ENCODE measurements at places on chromosomes 11 and 22.
A peak's percentile ranks its signal among the peaks of the same experiment; 100 is the strongest.

DNA sequence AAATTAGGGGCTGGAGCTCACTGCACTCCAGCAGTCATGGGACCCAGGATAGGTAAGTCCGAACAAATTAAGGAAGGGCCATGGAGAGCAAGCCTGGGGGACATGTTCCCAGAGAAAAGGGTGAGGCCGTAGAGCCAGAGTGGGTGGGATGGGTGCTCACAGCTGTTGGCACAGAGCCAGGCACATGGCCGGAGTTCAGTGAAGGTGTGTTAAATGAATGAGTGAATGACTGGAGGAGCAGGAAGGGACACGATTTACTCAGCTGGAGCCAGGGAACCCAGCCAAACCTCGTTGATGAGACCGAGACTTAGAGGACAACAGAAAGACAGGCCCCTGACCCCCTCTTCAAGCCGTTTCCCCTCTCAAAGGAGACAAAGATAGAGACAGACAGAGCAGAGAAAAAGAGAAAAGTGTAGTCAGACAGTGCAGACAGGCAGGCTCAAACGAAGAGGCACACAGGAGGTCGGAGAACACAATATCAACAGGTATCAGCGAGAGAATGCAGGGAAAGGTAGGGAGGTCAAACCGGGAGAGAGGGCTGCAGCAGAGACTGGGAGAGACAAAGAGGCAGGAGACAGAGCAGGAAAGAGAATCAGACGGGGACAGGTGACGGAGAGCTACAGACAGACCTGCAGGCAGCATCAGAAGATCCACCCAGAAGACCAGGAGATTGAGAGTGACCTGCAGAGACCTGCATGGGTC lies 590 bp downstream of the SLCO2B1 start:
- DNase-seq, result no peak

- no peak for DNase-seq
Measured at GRCh38 chr22:40241200-40241763, 63.6 kb downstream of the TNRC6B start.

DNA sequence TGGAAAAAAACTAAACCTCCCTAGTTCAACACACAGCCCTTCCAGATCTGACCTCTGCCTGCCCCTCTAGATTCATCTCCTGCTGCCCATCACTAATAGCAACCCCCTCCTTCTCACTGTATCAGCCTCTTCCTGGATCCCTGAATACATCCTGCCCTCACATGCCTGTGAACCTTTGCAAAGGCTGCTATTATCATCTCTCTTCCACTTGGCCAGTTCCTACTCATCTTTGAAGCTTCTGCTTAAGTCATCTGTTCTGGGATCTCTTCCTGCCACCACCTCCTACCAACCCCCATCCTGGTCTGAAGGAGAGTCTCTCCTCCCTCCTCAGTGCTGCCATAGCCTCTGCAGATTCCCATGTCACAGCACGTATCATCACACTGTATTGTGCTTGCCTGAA lies 38.0 kb upstream of the AMOTL1 start:
- DNase-seq, result no peak

GRCh38 chr11:126135235-126136176 lies 72.8 kb upstream of the CDON start:
- DNase-seq, result no peak

- no peak for DNase-seq
Measured at GRCh38 chr11:77187111-77187750, 59.2 kb downstream of the MYO7A start.

DNA sequence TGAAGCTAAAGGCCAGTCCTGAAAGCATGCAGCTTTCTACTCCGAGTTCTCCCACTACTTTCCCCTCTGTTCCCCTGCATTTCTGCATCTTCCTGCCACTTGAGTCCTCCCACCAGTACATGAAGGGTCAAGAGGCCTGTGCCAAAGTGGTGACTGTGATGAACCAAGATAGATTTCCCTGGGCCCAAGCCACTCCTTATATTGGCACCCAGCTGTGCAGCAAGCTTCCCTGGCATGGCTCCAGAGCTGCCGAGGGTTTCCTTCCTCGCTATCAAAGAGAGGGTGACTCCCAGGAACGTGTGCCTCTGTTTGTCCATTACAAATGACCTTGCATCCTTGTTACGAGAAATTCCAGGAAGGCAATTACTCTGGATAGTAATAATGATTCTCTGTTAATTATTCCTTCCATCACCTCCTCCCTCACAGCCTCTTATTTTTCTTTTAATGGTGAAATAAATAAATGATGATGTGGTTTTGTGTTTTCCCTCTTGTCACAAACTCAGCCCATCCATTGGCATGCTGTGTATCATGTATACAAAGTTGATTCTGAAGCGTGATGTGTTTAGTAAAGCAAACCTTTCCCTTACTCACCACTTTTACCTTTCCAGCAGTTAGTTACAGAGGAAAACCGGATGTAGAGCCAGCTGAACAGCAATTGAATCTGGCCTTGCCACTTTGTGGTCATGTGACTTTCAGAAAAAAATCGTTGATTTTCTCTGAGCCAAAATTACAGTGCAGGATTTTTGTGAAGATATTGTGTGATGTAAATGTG lies 8.3 kb downstream of the SRSF8 start:
- DNase-seq, result peak; percentile 8

- DNase-seq, result no peak
Measured at GRCh38 chr11:13963949-13964770, 1.6 kb downstream of the SPON1 start.

- DNase-seq, result no peak
Measured at GRCh38 chr11:36116161-36116560, 172.3 kb downstream of the LDLRAD3 start.

DNA sequence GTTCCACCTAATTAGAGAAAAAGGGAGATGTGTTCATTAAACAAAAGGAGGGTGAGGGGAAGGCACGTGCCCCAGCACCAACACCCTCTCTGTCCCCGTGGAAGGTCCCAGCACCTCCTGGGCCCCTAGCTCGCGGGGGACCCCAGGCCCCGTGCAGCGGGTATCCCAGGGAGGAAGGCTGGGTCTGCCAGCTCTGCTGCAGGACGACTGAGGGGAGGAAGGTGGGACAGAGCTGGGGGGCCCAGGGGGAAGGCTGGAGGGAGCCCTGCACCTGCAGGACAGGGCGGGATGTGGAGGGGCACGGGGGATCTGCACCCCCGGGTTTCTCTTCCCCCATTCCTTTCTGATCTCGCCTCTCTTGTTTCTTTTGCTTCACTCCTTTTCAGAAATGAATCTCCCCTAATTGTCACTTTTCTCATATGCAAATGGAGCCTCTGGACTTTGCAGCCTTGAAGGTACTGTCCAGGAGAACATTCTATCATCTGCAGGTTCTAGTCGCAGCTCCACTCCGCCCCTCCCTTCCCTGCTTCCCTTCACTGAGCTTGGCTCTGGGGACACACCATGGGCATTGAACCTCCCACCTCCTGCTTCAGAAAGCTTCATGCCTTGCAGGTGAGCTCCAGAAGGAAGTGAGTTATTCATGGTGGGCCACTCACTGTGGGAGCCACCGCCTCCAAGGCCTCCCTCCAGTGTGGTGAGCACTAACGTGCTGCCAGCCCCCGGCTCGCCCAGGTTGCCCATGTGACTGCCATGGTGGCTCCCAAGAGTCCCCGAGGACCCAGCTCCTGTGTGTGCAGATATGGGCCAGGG lies 111.0 kb downstream of the ST3GAL4 start:
- DNase-seq, result no peak

- DNase-seq, result peak; percentile 88
Measured at GRCh38 chr22:42635531-42635930, 4.9 kb downstream of the ATP5MGL start.

- no peak for DNase-seq
Measured at GRCh38 chr11:123272565-123272964, 77.5 kb upstream of the CLMP start.

DNA sequence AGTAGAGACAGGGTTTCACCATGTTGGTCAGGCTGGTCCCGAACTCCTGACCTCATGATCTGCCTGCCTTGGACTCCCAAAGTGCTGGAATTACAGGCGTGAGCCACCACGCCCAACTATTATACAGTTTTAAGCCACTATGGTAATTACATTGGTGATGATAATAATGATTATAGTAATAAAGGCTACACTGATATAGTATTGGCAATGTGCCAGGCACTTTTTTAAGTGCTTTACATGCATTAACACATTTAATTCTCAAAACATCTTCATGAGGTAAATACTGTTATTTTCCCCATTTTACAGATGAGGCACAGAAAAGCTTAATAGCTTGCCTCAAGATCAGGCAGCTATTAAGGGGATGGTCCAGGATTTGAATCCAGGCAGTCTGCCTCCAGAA lies 222.5 kb downstream of the SOX6 start:
- DNase-seq, result no peak

GRCh38 chr11:3939211-3939610 lies 83.7 kb downstream of the STIM1 start:
- DNase-seq, result peak; percentile 93

- DNase-seq, result no peak
Measured at GRCh38 chr11:35752115-35752514, 89.5 kb downstream of the TRIM44 start.

DNA sequence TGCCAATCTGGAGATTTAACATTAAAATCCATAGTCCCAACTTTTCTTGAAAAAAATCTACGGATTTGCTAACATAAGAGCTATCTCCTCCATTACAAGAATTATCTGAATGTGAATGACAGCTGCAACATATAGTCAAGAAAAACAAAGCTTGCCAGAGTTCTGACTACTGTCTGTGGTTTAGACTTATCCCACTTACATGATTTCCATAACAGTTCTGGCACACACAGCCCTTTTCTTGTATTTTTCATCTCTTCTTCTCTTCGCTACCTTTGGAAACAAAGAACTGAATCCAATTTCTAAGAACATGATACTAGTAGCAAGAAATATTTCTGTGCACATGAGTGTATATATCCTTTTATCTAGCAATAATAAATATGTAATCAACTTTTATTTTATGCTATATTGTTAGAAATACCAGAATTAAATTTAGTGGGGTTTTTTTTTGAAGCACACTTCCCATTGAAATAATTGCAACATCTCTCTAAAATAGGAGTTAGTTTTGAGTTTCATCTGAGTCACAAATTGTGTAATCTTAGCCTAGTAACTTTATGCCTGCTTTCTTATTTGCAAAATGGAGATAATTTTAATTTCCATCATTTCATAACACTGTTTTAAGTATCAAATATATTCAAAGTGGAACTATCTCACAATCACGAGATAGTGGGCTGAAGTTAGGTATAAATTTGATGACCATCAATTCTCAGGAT lies 1217.6 kb downstream of the JRKL start:
- peak; percentile 64 for DNase-seq

- DNase-seq, result no peak
Measured at GRCh38 chr11:27084518-27084917, 43.9 kb downstream of the BBOX1 start.

DNA sequence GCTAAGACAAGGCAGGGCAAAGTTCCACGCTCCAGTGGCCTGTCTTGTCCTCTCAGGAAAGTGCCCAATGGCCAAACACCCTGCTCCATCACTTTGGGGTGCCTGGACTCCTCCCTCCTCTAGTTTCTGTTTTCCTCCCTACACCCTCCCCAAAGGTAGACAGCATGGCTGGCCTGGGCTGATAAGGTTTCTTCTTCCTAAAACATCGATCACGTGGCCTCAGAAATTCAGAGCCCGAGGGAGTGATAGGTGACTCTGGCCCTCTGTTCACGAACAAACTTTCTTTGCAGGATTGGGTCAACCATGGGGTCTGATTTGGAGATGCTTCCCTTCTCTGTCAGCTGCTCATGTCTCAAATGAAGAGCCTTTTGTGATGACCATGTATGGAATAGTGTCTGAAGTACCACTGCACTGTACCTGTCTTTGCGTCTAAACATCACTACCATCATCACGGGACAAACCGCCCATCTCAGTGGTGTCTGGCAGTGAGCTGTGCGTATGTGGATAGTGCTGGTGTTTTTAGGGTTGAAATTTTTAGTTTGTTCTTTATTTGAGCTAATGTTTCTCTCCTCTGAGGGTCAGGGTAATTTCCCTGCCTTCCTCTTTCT lies 6.1 kb downstream of the MICAL2 start:
- DNase-seq, result no peak

DNA sequence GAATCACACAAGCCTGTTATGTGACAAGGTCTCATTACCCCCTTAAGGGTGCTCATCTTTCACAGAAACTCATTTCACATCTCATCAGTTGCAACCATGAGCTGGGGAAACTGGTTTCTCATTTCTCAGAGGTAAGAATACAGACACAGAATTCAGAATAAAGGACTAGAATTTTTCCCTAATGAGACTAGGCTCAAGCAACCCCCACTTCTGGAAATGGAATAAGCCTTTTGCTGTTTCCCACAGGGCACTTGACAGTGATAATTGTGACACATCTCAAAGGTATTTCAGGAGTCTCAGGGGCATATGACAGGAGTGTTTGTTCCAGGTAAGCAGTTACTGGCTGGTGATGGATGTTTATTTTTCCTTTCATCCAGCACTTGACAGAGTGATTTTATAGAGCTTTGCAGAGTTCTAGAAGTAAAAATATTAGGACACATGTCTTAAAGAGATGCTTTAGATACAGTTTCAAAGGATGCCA lies 112.9 kb upstream of the DDI1 start:
- no peak for DNase-seq

- no peak for DNase-seq
Measured at GRCh38 chr22:21866833-21867527, 465 bp downstream of the MAPK1 start.

- DNase-seq, result peak; percentile 18
Measured at GRCh38 chr11:14449302-14449714, 50.3 kb downstream of the COPB1 start.

All from amniotic epithelial cell (primary cell).